ENCODE measurements at places on chromosomes 16 and 17.
A peak's percentile ranks its signal among the peaks of the same experiment; 100 is the strongest.

DNA sequence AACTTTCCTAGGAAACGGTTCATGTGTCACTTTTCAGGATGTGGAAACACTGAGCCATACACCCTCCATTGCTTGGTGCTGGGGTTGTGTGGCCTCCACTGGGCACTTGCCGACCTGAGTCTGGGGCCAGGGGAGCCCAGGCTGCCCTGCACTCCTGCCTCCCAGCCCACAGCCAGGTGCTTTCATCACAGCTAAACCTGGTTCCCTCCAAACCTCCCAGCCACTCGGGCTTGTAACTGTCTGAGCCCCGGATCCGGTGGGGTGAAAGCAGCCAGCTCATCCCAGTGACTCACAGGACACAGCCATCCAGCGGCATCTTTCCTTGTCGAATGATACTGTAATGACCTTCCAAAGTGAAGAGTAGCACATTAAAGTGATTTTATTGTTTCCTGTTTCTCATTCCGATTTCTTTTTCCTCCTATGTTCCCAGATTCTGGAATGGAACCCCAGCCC is 19.8 kb downstream of the CARHSP1 start:
- H3K4me3 ChIP-seq = no peak overlapping the region
- H3K27me3 ChIP-seq = no peaks in the 10 kb centered on the region
- DNase-seq = no peak

DNA sequence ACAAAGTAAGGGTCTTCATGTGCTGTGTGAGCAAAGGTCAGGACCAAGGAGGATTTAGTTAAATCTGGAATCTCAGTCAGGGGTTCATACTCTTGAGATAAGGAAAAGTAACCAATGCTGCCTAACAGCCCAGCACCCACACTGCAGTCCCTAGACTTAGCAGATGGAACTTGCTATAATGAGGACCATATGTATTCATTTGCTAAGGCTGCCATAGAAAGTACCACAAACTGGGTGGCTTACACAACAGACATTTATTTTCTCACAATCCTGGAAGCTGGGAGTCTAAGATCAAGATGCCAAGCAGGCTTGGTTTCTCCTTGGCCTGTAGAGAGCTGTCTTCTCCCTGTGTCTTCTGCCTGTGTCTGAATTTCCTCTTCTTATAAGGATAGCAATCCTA is 20.8 kb downstream of the ZP2 start:
- no peak for DNase-seq
- no peak overlapping the region for H3K4me3 ChIP-seq
- H3K27ac ChIP-seq = no peak overlapping the region

GRCh38 chr16:72898216-72898825 is 149.6 kb downstream of the ZFHX3 start:
- no peaks in the 10 kb centered on the region for H3K27me3 ChIP-seq
- H3K4me3 ChIP-seq = no peak overlapping the region
- H3K27ac ChIP-seq = no peak overlapping the region

- no peaks in the 10 kb centered on the region for H3K27me3 ChIP-seq
- peaks cover 23% of the 10 kb centered on the region for H3K36me3 ChIP-seq
- no peak overlapping the region for H3K27ac ChIP-seq
- no peak overlapping the region for H3K4me3 ChIP-seq
- DNase-seq = no peak
Measured at GRCh38 chr17:50689956-50690886, 17.5 kb downstream of the ANKRD40 start.

DNA sequence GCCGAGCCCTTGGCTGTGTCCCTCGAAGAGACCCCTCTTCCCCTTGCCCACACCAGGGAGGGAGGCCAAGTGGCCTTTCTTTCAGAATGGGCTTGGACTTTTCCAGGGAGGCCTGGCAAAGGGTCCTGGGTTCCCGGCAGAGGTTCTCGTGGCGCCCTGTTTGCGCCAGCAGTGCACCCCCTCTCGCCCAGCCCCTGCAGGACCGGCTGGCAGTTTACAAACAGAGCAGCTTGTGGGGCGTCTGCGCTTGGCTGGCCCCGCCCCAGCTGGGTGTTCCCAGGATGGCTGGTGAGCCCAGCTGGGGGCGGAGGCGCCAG is 137.8 kb upstream of the CIBAR2 start:
- peaks cover 3% of the 10 kb centered on the region for H3K4me1 ChIP-seq
- no peak overlapping the region for H3K27ac ChIP-seq
- H3K27me3 ChIP-seq = peaks cover 13% of the 10 kb centered on the region
- no peak for DNase-seq
- no peak overlapping the region for H3K4me3 ChIP-seq
- H3K36me3 ChIP-seq = no peaks in the 10 kb centered on the region

- H3K27me3 ChIP-seq = peaks cover 17% of the 10 kb centered on the region
- no peaks in the 10 kb centered on the region for H3K36me3 ChIP-seq
- H3K27ac ChIP-seq = no peak overlapping the region
- DNase-seq = no peak
Measured at GRCh38 chr16:2350500-2350899, 10.0 kb upstream of the ABCA3 start.

- no peak overlapping the region for H3K27ac ChIP-seq
- H3K27me3 ChIP-seq = peaks cover 20% of the 10 kb centered on the region
- no peak overlapping the region for H3K4me3 ChIP-seq
- no peaks in the 10 kb centered on the region for H3K4me1 ChIP-seq
Measured at GRCh38 chr17:35169835-35170363, 22.3 kb downstream of the UNC45B start.

- no peak for DNase-seq
- no peaks in the 10 kb centered on the region for H3K36me3 ChIP-seq
- H3K4me1 ChIP-seq = no peaks in the 10 kb centered on the region
- no peak overlapping the region for H3K27ac ChIP-seq
- H3K4me3 ChIP-seq = no peak overlapping the region
Measured at GRCh38 chr17:62163847-62164246, 98.8 kb upstream of the MED13 start.

- H3K27me3 ChIP-seq = no peaks in the 10 kb centered on the region
- H3K4me1 ChIP-seq = peaks cover 100% of the 10 kb centered on the region
- peak overlapping the region; percentile 96 for H3K27ac ChIP-seq
Measured at GRCh38 chr17:39774047-39774446, 36.3 kb downstream of the GRB7 start.

- H3K36me3 ChIP-seq = no peaks in the 10 kb centered on the region
- no peak overlapping the region for H3K4me3 ChIP-seq
- DNase-seq = no peak
- peaks cover 3% of the 10 kb centered on the region for H3K27me3 ChIP-seq
- H3K4me1 ChIP-seq = no peaks in the 10 kb centered on the region
- H3K27ac ChIP-seq = no peak overlapping the region
Measured at GRCh38 chr16:65981057-65981456, 385.4 kb upstream of the CDH5 start.

DNA sequence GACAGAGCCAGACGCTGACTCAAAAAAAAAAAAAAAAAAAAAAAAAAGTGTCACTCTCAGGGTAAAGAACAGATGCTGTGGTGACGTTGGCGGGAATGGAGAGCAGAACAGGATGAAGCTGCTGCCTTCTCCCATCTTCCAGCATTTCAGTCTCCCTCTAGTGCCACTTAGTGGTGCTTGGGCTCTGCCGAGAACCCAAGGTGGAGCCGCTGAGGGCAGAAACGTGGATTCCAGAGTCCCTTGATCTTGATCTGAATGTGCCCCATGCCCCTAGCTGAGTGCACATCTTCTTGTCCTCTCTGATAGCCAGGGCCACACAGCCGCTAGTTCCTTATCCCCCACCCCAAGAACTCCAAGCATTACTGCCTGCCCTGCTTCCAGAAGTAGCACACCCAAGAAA is 43.2 kb upstream of the FA2H start:
- no peaks in the 10 kb centered on the region for H3K36me3 ChIP-seq
- no peak overlapping the region for H3K27ac ChIP-seq
- H3K27me3 ChIP-seq = peaks cover 25% of the 10 kb centered on the region
- H3K4me3 ChIP-seq = no peak overlapping the region
- no peak for DNase-seq

GRCh38 chr17:44361292-44362260 is 2.1 kb downstream of the FAM171A2 start:
- no peak overlapping the region for H3K27ac ChIP-seq
- H3K27me3 ChIP-seq = peaks cover 12% of the 10 kb centered on the region
- peaks cover 11% of the 10 kb centered on the region for H3K4me1 ChIP-seq
- no peak for DNase-seq
